ENCODE measurements at places on chromosomes 6 and 20. TPM values are rescaled to one million over a fixed set of nuclear protein-coding genes. Genes with fewer than 3 reads are reported as not detected.

The NOX3 gene
- not detected for total RNA-seq

The MCM9 gene
- total RNA-seq: 17.9 TPM

The ZBTB46 gene
- 2.4 TPM for total RNA-seq

The SLC35A1 gene
- 8.3 TPM for total RNA-seq

DNA sequence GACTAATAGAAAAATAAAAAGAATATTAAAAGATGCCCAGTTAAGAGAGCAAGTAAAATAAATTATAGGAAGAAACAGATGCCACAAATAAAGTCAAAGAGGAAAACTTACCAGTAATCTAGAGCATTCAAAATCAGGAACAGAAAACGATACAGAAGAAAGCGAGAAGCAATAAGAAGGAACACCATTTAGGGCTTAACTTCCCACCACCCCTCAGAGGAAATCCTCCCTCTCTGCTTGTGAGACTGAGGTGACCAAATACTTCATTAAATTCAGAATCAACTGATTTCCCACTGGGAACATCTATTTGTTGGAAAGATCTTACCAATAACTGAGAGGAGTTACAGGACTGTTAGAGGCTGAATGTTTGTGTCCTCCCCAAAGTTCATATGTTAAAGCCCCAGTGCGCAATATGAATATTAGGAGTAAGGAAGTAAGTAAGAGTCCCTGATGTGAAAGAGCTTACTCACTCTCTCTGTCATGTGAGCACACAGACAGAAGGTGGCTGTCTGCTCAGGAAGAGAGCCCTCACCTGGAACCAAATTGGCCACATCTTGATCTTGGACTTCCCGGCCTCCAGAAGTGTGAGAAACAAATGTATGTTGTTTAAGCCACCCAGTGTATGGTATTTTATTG is 19.5 kb downstream of the KATNA1 start:
- no peak for DNase-seq

- no peak for DNase-seq
These were observed 95.5 kb downstream of the NCR2 start for GRCh38 chr6:41430875-41431274.

DNA sequence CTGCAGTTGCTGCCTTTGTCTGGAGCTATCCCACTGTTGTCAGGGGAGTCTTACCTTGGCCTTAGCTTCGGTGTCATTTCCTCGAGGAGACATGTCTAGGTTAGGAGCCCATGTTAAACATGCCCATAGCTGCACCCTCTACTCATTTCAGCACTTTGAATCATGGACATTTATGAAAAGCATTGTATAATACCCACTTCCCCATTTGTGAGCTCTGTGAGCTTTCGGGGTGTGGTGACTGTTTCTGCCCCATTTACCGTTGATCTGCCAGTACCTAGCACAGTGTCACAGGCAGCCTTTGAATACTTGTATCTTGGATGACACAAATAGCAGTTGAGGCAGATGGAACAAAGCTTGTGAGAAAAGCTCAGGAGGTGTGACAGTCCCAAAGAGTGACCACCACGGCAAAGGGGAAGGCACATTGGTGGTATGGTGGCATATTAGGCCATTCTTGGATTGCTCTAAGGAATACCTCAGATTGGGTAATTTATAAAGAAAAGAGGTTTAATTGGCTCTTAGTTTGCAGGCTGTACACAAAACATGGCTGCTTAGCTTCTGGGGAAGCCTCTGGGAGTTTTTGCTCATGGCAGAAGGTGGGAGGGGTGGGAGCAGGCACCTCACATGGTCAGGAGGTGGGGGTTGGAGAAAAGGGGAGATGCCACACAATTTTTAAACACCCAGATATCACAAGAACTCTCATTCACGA is 42.0 kb downstream of the JARID2 start:
- no peak for DNase-seq

- no peak for DNase-seq
These were observed 19.1 kb downstream of the SLC17A2 start for GRCh38 chr6:25911351-25911750.

- no peak for DNase-seq
These were observed 3.4 kb downstream of the AHCY start for GRCh38 chr20:34299556-34300255.
